ENCODE measurements at places on chromosomes 3 and 15. TPM values are rescaled to one million over a fixed set of nuclear protein-coding genes. Genes with fewer than 3 reads are reported as not detected.

Gene A4GNT
- total RNA-seq, result not detected

Gene AADACL2
- total RNA-seq, result not detected

Gene CLDN11
- total RNA-seq, result 18.2 TPM

Gene TICRR
- 2.8 TPM for total RNA-seq

Gene CACNA2D2
- 25.4 TPM for total RNA-seq

Gene MYH15
- total RNA-seq, result 1.2 TPM

Gene ATXN7
- 12.2 TPM for total RNA-seq

Gene ANKRD34C
- 0.92 TPM for total RNA-seq

Gene ATP13A4
- total RNA-seq, result 30.7 TPM
